Stimulated activated CD4-positive, alpha-beta T cell treated with anti-CD3 and anti-CD28 coated beads, Interleukin-1b, Interleukin-23, amount 100 ng/mL, for 1 hour (primary cell): ENCODE measurements at places on chromosomes 16 and 17.

DNA sequence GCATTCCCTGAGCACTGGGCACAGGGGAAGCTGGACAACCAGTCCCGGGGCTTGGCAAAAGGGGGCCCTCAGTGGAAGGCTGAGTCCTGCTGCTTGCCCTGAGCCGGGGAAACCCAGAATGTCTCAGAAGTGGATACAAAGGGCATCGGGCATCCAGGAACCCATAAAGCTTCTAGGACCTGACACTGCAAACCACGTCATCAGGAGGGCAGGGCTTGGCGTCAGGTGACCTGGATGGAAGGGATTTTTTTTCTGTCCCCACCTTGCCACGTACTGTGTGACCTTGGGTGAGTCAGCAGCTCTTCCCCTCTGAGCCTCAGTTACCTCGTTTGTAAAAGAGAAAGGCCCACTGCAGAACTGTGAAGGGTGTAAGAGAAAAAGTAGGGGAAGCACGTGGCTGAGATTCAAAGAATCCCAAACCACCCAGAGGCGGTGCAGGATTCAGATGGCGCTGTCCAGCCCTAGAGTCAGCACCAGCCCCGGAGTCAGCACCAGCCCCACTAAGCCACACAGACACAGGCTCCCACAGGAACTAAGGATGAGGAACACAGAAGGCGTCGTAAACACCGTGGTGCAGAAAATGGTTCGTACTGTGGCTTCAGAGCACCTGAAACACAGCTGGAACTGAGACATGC lies 53.7 kb downstream of the C16orf95 start:
- no peak for DNase-seq

DNA sequence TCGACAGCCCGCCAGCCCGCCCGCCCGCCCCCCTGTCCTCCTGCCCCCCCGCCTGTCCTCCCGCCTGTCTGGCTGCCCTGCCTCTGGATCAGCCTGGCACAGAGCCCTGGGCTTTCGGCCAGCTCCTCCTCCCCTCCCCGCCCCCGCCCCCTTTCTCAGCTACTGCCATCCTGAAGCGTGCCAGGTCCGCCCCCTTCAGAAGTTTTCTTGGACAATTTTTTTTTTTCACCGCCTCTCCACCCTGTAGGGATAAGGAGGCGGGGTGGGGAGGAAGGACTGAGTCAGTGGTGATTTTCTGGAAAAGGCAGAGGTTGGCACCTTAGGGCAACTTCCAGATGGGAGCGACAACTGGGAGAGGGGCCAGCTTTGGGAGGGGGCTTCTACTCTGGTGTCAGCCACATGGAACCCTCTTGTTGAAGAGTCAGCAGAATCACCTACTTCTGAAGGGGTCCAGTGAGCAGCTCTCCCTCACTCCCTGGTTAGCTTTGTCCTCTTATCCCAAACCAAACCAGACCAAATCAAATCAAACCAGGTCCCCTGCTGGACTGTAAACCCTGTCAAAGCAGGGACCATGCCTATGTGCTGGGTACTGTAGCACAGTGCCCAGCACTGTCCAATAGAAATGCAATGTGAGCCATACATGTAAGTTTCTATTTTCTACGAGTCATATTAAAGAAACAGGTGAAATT lies 19.7 kb downstream of the IGF2BP1 start:
- DNase-seq, result no peak

GRCh38 chr16:29975811-29976511 lies 2.3 kb downstream of the TAOK2 start:
- DNase-seq, result no peak

DNA sequence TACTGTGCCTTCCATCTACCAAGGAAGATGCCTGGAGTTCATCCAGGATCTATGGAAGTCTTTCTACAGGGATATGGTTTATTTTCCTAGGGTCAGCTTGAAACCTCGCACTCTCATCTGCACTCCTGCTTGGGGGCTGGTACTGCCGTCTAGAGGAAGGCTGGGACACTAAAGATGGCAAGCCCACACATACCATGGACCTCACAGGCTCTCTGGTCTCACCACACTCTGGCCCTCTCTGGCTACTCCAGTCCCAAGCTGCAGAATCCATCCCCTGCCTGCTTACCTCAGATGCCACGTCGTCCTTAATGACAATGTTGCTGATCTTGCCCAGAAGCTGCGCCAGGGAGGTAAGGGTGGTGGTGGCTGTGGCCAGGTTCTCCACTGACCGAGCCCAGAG lies 2.1 kb upstream of the UNC119 start:
- DNase-seq, result no peak

DNA sequence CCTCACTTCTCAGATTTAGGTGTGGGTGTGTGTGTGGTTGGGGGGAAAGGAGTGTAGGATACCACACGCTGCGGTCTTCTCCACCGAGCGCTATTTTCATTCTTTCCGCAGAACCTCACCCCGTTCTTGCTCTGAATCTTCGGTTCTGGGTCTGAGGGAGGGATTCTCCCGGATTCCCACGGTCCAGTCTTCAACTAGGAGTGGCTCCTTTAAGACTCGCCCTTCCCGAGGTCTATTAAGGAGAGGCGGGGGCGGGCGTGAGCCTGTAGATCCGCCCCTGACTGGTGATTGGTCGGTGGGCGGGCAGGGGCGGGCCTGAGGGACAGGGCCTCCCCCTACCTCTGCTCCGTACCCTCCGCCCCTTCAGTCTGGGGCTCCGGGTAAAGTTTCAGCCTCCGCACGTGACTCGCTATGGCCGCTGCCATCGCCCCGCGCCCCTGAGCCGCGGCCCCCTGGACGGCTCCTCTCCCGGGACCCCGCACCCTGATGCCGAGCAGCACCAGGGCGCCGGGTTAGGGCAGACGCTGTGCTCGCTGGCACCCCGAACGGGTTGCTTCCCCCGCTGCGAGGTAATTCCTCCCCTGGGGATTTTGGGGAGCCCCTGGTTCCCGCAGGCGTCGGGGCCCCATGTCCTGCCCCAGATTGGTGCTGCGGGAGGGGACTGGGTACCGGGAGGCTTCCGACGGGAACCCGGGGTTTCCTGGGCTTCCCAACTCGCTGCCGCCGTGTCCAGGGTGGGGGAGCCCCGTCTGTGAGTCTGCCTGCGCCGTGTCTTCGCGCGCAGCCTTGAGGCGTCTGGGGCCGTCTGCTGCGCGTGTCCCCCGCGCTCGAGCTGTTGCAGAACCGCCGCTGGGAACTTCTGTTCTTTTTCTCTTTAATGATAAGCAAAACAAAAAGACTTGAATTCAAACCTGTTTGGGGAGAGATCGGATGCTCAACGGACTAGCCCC lies 9.2 kb downstream of the RARA start:
- DNase-seq, result peak; percentile 85
